ENCODE measurements at places on chromosomes 4 and X. TPM values are rescaled to one million over a fixed set of nuclear protein-coding genes. Genes with fewer than 3 reads are reported as not detected.

- no peak for DNase-seq
Observed at GRCh38 chrX:13046141-13046855, 1.9 kb upstream of the FAM9C start.

The TSPAN6 gene
- 0.23 TPM for total RNA-seq

- DNase-seq = no peak
Observed at GRCh38 chr4:83677656-83678055, 141.7 kb downstream of the GPAT3 start.

The SOD3 gene
- total RNA-seq = not detected
